Stimulated activated CD8-positive, alpha-beta memory T cell treated with anti-CD3 and anti-CD28 coated beads, Interleukin-7, amount 100 ng/mL, for 1 hour (primary cell): ENCODE measurements at places on chromosomes 6 and 20.

- DNase-seq = no peak
Measured at GRCh38 chr6:142874676-142875075, 70.3 kb downstream of the HIVEP2 start.

DNA sequence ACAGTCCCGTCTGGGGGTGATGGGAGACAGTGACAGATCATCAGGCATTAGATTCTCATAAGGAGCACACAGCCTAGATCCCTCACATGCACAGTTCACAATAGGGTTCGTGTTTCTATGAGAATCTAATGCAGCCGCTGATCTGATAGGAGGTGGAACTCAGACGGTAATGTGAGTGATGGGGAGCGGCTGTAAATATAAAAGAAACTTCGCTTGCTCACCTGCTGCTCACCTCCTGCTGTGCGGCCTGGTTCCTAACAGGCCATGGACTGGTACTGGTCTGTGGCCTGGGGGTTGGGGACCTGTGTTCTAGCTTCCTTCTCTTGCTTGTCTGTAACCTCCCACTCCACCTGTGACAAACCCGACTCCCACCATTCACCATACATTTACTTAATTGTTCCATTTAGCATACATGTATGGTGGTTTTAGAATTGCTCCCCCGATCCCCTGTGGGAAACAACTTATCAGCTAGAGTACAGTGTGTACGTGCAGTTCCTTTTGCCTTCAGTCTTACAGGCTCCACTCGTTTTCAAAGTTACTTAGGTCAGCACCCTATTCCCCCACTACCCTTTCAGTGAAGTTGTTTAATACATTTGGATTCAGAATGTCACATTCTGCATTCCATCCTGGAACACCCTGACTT is 4.0 kb downstream of the MANBAL start:
- no peak for DNase-seq

- DNase-seq = peak; percentile 10
Measured at GRCh38 chr6:11202513-11203305, 29.8 kb downstream of the NEDD9 start.

- no peak for DNase-seq
Measured at GRCh38 chr20:44688053-44688625, 27.0 kb upstream of the CCN5 start.

DNA sequence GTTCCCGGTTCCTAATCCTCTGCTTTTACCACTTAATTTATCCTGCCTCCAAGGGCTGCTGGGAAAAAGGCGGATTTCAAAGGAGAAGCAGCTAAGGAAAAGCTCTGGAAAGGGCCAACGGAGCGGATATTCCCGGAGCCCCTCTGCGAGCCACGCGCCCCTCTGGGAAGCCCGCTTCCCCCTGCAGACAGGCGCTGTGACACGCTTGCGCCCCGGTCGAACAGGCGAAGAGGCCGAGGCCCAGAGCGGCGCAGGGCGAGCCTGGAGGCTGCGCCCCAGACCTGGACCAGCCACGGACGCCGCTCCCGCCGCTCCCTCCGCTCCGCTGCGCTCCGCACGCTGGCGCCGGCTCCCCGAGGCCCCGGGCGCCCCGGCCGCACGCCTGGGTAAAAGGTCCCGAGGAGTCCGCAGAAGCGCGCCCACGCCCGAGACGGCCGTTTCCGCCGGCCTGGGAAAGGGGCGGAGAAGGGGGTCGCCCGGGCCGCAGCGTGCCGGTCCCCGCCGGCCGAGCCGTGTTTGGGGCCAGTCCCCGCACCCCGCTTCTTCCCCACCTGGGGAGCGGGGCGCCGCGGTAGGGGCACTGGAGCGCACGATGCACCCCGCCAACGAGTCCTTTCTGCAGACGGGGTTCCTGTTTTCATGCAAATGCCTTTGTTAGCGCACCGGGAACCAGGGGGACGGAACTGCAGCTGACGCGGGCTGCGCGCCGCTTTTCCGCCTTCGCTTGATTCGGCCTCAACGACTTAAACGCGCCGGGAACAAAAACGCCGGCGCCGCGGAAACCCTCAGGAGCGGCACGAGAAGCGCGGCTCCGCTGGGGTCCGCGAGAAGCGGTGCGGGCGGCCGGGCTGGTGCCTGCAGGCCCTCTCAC is 91.9 kb upstream of the SIRPA start:
- DNase-seq = no peak
